ENCODE measurements at places on chromosomes 7 and 10.
A peak's percentile ranks its signal among the peaks of the same experiment; 100 is the strongest.

DNA sequence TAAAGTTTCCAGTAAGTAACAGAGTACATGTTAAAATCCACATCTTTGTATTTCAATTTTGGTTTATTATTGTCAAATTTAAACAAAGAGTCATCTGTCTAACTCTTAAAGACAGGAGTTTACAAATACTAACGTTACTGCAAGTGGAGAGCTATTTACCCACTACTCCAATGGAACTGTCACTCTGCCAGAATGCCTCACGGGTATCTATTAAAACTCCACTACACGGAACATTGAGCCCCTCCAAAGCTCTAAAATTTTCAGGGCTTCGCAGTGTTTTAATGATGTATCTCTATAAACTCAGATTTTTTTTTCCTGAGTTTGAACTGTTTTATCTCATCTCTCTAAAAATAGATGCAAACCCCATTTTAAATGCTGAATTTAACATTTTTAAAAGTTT is 388.7 kb upstream of the SEMA3A start:
- no peak for DNase-seq

GRCh38 chr7:74097937-74098614 is 14.5 kb downstream of the LIMK1 start:
- peak; percentile 95 for DNase-seq

GRCh38 chr7:123538189-123538714 is 3.9 kb upstream of the IQUB start:
- peak; percentile 64 for DNase-seq

DNA sequence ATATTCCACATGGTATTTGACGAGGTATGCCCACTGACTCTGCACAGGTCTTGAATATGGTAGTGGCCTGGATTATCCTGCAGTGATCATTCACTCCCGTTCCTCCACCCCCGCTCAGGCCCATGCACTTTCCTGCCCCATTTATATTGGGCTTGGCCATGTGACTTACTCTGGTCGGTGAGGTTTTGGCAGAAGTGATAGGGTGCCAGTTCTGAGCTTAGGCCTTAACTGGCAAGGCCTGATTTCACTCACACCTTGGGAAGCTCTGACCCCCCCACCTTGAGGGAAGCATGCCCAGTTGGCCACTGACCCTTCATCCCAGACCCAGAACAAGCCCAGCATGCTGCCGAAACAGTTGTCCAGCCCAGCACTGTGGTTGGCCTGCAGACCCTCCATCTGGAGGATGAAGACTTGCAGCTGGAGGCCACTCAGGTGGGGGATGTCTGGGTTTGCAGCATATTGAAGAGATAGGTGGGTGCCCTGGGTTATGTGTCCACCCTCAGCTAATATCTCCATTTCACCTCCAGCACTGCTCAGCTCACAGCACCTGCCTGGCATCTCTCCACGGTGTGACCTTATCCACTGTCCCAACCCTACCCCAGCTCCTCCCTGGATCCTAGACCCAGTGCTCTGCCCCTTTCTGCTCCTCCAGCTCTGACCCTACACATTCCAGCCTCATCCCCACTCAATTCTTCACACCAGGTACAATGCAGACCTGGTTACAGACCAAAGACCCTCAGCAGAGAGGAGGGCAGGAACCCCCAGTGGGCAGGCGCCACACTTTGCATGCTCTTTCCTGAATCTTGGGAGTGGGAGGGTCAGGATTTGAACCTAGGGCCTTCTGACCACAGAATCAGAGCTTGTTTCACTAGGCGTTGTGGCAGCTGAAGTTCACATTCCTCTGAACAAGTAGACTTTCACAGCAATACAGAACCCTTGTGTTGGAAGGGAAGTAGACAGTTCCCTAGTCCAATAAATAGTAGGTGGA is 138.1 kb upstream of the CHST15 start:
- DNase-seq, result no peak

GRCh38 chr7:45451342-45452035 is 122.7 kb upstream of the ADCY1 start:
- DNase-seq, result no peak

DNA sequence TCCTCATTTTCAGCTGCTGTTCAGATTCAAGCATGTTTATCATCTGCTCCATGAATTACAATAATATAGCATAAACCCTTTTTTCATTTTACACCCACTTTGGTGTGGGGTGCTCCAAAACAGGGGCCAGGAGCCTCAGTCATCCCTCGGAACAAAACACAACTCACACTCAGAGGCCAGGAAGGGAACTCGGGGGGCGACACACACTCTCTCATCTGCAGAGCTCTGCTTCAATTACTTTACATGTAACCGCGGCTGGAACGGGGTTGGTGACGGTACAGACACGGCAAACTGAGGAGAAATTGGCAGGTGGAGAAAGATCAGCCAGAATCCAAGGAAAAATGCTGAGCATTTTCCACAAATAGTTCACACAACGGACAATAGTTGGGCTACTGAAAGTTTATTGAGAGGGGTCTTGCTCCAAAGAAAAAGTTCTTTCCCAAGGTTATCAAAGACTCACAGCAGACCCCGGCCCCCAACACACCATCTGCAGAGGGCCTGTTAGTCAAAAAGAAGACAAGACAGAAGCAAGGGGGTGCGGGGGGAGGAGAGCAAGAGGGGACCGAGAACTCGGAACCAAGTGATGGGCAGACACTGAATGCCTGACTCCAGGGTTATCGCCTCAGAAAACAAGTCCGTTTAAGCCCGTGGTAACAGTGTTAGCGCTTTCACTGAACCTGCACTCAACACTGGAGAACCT is 20.5 kb downstream of the DIP2C start:
- no peak for DNase-seq

DNA sequence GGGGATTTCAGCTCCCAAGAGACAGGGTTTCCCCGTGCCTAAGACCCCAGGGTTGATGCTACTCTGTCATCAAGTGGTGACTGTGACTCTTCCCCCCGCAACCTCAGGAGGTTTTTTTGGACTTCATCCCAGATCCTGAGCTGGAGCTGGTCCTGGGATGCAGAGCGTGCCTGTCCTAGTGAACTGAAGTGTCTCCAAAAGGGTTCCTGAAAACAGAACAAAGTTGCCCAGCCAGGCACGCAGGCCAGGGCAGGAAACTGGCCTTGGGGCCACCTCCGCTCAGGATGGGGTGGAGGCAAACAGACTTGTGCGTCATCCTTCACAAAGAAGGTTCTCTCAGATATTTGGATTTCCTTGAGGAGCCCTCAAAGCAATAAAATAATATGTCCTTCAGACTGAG is 118.9 kb downstream of the ITIH5 start:
- DNase-seq, result no peak

- no peak for DNase-seq
Measured at GRCh38 chr7:149855361-149856305, 17.5 kb downstream of the ZNF862 start.

GRCh38 chr10:110510086-110510485 is 12.4 kb downstream of the DUSP5 start:
- no peak for DNase-seq

GRCh38 chr7:37488163-37488764 is 39.6 kb upstream of the ELMO1 start:
- DNase-seq, result no peak

- no peak for DNase-seq
Measured at GRCh38 chr10:34651416-34652195, 163.5 kb downstream of the PARD3 start.

DNA sequence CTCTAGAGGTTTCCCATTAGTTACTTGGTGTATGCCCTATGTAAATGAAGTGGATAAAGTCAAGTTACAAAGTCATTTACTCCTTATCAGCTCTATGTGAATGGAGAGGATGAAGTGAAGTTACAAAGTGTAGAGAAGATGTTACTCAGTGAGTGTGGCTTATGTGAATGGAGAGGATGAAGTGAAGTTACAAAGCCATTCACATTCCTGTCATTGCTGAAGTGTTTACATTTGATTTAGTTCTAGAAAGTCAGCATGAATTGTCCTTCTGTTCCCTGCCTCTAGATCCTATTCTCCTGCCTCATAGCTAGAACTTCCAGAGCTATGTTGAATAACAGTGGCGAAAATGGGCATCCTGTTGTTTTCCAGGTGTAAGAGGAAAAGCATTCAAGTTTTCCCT is 880.1 kb downstream of the DNAJB9 start:
- DNase-seq, result no peak

DNA sequence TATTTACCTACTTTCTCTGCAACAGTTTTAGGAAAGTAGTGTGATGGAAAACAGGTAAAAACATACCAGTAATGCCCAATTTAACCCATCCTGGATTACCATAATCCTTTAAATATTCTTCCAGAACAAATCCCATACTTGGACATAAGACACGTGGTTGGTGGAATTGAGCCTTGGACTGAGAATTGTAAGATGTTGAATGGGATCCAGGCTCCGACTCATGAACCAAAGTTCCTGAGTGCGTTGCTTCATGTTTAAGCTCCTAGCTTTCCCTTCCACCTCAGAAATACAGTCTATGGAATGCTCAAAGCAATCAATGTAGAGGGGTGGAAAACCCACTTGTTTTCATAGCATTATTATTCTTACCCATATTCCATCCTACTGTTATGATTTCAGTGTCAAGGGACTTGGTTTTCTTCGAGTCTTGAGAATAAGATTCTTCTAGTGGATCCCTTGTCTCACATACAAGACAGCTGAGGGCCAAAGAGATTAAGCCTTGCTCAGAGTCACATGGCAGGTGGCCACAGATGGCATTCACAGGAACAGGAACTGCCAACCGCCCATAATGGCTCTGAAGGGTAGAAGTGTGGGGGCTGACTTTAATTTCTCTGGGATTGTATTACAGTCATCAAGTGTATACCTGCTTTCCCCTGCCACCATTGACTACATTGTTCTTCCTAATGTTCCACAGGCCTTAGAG is 171.2 kb downstream of the GFRA1 start:
- DNase-seq, result no peak

DNA sequence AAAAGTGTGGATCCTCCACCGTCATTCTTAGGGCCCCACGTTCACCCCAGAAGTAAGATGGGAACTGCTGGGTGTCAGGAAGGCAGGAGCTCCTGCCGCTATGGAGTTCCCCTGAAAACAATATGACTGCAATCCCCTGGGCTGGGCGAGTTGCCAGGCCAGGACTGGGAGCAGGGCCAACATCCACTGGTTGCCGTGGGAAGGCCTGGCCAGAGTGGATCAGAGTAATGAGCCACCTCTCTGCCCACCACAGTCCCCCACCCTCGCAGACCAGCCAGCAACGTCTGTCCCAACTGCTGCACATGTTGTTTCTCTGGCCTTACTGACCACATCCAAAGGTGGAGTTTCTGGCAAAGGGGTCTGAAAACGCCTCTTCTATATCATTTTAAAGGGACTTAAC is 86.6 kb downstream of the STRA8 start:
- DNase-seq, result peak; percentile 54

DNA sequence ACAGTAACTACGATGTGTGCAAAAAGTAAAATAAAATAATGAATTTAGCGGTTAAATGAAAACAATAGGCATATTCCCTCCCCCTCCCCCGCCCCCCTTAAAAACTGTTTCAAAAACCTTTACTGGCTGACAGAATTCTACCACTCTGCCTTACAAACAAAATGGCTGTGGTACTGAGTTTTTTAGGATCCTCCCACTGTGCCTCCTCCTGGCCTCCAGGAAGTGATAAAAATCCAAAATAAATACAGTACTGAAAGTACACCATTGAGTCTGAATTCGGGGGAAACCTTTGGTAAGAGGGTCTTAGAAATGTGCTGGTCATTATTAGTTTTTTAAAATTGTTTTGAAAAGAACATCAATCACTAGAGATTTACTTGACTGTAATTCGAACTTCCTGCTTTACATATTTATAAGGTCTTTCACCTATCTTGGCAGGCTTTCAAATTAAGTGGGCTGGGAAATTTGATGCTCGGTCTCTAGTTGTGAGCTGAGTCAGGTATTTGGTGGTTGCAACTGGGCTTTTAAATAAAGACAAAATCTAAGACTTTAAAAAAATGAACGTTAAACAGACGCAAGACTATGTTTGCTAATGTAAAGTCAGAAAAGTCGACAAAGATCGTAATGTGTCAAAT is 32.5 kb upstream of the EPC1 start:
- DNase-seq, result peak; percentile 7

DNA sequence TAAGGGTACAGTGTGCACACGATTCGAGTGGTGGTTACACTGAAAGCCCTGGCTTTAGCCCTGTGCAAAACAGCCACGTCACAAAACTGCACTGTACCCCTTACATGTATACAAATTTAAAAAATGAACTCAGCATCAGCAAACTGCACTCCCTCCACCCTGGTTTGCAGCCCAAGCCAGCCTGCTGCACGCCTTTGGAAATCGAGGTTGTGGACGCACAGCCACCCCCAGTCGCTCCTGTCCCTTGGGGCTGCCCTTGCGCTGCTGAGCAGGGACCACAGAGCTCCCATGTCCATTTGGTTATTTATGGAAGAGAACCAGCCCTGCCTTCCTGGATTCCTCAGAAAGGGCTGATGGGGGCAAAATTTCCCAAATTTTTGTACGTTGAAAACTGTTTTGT is 98.8 kb downstream of the INPP5A start:
- DNase-seq, result no peak

DNA sequence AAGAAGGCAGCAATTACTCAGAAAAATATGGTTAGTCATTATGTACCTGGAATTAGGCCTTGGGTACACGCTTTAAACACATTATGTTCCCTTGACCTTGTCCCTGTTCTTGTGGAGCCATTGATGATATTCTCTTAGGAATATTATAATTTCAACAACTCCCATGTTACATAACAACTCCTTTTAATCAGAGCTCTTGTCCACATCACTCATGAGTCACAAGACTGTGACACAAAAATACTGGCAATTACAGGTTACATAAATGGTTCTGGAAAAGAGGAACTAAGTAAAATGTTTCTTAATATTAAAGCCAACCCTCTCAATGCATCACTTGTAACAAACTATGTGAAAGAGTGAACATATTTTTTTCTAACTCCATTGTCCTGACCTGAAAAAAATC is 143.8 kb upstream of the PCLO start:
- no peak for DNase-seq

- DNase-seq, result no peak
Measured at GRCh38 chr7:132520591-132521280, 55.5 kb downstream of the PLXNA4 start.

GRCh38 chr10:127577376-127578258 is 28.5 kb downstream of the NPS start:
- no peak for DNase-seq

- DNase-seq, result no peak
Measured at GRCh38 chr7:102454468-102454867, 10.2 kb downstream of the ALKBH4 start.

GRCh38 chr10:49559476-49559875 is 20.6 kb upstream of the ERCC6 start:
- DNase-seq, result no peak
